ENCODE measurements at places on chromosomes 11 and 22.

DNA sequence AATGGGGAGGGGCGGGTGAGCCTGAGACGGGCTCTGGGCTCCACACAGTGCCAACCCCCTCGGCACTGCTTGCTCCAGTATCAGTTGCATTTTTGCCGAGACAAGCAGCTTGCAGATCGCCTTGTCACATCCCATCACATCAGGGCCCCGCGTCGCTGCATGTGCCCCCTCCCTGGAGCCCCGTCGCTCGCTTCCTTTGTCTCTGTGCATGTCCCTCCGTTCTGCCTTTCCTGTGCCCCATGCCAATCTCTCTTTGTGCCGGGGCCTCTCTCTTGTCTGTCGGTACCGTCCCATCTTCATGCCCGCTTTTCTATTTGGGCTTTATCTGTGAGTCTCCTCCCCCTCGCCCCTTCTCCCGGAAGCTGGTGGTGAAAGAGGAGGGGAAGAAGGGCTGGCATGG is 202.2 kb downstream of the CEP164 start:
- DNase-seq = no peak

DNA sequence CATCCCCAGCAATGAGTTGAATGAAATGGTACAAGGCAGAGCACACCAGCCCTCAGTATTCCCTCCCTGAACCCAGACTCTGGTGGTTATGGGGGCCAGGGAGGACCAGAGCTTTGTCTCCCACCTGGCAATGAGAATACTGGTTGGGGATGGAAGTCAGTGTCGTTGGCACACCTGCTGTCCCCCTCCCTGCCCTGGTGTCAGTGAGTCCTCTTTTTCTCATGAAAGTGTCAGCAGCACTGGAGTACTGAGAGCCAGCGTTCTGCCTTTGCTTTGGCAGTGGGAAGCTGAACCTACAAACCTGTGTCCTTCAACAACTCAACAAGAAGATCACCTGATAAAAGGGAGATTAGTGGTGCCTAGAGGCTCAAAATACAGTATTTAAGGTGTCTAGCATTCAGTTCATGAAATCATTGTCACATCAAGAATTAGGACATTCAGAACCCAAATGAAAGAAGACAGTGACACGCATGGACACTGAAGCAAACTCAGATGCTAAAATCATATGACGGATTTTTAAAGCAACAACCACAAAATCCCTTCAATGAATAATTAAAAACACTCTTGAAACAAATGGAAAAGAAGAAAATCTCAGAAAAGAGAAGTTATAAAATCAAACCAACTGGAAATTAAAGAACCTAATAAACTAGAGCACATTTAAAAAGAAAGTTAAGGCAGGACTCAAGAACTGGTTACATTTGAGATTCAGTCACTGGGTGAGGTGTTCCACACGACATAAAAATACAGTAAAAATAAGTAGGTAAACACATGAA is 77.5 kb upstream of the VPREB1 start:
- no peak for DNase-seq

DNA sequence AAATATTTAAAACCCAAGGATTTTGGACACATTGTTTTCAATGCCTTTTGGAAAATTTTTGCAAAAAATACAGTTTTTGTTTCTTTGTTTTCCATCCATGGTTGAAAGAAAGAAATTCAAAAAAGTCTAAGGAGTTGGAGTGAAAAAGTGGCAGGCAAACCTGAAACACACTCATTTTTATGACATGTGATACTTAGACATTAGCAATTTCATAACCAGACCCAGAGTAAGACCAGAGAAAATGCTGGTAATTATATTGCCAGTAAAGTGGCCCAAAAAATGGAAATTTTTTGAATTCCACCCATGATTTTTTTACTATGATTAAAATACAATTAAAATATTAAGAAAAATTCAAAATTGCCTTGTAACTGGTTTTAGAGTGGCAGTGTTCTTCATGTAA is 128.2 kb downstream of the SLC17A6 start:
- no peak for DNase-seq

GRCh38 chr11:74268456-74268855 is 43.0 kb downstream of the P4HA3 start:
- no peak for DNase-seq

DNA sequence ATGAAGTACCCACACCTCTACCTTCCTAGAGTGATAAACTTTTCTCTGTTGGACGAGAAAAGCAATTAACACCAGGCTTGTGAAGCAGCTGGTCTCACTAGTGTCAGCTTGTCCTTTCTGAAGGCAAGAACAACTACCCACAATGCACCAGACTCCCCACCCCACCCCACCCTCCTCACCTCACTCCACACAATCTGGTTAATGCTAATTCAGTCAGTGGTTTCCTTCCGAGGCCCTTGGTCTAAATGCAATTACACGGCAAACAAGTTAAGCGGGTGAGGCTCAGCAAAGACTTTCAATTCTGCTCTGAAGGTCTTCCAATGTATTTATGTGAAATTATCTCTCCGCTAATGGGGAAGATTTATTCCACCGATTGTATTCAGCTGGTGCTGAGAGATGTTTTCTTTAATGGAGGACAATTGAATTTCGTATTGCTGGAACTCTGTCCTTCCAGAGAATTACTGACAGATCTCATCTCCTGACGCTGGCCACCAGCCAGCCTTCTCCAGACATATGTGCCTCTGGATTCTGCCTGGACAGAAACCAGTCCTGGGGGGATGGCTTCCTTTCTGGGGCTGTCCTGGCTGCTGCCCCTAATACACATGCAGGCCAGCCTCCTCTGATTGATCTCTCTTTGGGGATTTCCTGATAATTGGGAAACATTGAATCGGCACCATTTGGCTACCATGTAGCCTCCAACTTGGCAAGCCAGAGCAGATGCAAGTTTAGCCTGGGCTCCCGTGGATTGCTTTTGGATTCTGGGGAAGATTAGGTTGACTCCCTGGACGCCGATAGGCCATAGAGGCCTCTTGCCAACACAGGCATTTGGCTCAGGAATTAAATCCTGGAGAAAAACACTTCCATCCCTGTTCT is 165.8 kb upstream of the NARS2 start:
- no peak for DNase-seq

GRCh38 chr11:108985236-108985944 is 320.5 kb downstream of the DDX10 start:
- no peak for DNase-seq

DNA sequence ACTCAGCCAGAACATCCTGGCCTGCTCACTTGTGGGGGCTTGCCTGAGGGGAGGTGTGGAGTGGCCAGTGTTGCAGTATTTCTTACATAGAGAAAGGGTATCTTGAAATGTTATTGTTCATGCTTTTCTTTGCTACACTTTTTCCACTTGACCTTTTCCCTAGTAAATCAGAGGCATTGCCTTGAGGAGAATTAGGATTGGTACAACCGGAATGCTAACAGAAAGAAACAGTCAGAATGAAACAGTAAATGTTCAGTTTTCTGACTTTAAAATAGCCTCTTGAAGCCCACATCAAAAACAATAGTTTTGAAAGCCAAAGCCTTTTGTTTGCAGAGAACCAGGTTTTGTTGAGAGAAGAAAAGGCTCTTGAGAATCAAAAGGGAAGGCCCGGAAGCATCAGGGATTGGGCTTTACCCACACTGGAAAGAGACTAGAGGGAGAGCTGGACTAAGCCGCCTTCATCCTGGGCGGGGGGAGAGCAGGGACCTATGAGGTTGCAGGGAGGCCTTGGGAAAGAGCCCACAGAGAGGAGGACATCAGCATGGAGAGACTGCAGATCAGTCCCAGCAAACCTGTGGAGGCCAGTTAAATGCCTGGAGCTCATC is 12.4 kb downstream of the ADM start:
- no peak for DNase-seq

DNA sequence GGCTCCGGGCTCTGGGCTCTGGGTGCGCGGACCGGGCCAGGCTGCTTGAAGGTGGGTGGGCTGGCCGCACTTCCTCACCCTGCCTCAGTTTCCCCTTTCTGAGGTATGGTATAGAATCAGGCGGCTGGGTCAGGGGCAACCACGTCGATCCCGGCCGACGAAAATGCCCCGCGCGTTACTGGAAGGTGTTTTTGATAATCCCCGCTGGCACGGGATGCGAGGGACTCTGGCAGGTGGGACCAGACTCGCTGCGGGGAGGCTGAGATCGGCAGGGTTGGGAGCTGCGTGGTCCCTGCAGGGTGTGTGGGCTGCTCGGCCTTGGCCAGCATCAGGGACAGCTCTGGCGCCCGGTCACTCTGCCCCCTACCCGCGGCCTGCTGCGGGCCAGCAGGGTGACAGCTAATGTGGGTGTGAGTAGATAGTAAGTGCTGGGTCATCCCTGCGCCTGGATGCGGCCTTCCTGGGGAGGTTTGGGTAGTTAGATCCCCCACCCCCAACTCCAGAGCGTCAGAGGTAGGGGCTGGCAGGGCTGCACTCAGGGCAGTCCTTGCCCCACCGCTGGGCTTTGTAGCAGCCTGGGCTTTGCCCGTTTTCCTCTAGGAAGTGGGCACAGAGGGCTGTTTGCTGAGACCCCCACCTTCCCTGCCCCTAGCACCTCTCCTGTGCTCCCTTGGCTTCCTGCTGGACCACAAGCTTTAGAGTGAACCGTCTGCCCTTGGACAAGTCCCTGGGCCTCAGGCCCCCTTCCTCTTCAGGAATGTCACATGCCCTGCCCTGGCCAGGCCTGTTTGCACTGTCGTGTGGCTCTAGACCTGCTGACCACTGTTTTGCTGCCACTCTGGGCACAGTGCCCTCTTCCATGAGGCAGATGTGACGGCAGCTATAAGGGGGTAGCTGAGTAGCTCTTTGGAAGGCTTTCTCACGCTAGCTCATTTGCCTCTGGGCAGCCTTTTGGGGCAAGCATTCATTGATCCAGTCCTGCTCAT is 579 bp downstream of the TANGO2 start:
- no peak for DNase-seq

GRCh38 chr22:32216911-32217310 is 12.0 kb upstream of the RFPL2 start:
- DNase-seq = no peak

DNA sequence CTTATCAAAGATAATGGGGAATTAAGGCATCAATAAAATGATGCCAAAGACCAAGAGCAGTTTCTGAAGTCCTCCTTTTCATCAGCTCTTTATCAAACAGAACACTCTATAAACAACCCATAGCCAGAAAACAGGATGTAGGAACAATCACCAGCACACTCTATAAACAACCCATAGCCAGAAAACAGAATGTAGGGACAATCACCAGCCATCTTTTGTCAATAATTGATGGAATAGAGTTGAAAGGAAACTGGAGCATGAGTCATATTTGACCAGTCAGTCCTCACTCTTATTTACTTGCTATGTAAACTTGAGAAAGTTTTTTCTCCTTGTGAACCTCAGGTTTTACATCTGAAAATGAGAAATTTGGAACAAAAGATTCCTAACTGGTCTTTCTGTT is 10.0 kb downstream of the MS4A2 start:
- DNase-seq = no peak

DNA sequence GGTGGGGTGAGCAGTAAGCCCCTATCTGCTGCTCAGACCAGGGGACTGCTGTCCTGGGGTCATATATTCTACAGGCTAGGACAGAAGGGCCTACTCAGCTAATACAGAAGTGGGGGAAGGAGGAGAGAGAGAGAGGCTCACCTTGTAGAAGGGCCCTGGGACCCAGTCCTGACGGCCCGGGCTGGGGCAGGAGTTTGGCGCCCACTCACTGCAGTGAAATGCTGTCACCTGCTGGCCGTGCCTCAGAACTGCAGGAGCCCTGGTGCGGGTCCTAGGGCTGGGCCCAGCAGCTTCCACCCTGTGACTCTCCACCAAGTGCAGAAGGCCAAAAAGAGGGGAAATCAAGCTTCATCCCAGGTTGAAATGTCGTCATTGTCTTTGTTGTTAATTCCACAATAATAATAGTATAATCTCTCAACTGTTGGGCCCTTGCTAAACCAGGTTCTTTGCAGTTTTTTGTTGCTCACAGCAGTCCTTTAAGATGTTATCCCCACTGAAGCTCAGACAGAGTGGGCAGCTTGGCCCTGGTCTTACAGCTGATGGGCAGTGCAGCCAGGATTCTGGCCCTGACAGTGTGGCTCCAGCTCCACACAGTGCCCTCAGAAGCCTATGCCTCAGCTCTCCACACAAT is 29.6 kb downstream of the TRIM29 start:
- DNase-seq = peak; percentile 46

- no peak for DNase-seq
Measured at GRCh38 chr11:66183494-66184048, 84.9 kb upstream of the RAB1B start.

DNA sequence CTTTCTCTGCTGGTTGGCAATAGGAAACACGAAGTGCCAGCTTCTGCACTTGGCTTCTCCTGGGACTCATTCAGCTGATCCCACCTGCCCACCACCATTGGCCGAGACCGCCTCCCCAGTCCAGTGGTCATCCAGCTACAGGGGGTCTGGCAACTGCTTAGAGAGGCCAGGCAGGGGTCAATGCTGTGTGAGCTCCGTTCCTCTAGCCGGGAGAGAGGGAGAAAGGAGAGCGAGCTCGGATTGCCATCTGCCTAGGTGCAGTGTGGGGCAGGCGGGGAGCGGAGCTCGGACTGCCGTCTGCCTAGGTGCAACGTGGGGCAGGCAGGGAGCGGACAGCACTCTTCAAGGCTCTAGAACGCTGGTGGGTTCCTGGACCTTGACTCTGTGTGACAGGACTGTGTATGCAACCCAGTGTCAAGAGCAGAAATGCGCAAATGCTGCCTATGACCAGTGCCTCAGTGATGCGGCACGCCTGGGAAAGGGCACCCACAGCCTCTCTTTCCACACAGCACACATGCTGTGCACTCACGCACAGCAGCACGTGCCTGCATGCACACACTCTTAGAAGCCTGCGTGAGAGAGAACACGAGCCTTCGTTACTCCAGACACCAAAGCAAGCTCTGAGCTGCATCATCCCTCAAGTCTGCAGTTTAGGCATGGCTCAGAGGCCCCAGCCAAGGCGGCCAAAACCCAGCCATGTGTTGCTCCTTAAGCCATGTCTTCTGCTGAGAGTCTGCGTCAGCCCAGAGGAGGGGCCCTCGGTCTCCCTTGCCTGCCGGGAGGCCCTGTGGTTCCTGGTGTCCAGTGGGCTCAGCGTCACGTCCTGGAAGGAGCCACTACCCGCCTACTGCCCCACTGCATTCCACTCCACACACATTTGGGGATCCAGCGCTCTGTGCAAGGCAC is 26.8 kb upstream of the JAM3 start:
- DNase-seq = no peak

GRCh38 chr22:37501610-37502341 is 15.6 kb upstream of the MFNG start:
- DNase-seq = no peak

GRCh38 chr11:93288079-93288478 is 42.5 kb upstream of the DEUP1 start:
- DNase-seq = no peak

- no peak for DNase-seq
Measured at GRCh38 chr11:34488855-34489557, 24.6 kb downstream of the ELF5 start.

Data from stimulated activated CD8-positive, alpha-beta memory T cell treated with anti-CD3 and anti-CD28 coated beads, Interleukin-7, amount 100 ng/mL, for 24 hours (primary cell).